ENCODE measurements at places on chromosomes 1 and 21. TPM values are rescaled to one million over a fixed set of nuclear protein-coding genes. Genes with fewer than 3 reads are reported as not detected.

DNA sequence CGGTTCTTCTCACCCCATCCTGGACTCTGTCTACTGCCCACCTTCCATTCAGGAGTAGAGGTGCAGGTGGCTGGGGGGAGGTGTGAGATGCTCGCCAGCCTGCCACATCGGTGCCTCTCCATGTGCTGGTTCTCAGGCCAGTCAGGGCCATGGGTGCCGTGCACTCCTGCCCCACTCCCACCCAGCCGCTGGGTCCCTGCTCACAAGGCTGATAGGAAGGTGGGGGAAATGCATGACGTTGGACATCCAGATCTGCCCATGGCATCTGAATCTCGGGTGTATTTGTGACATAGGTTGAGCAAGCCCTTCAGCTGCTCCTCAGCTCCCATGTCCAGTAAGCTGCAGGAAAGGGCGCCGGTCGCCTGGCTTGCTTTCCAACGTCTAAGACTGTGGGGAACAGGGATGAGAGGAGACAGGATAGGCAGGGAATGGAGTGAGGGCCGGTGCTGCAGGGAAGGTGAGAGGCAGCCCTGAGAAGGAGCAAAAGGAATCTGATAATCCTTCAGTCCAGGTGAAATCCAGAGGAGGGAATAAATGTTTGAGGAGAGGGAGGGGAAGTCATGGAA is 11.8 kb downstream of the S100A7A start:
- no peak for DNase-seq

Gene KMO
- not detected for total RNA-seq

GRCh38 chr21:46457801-46458314 is 833 bp upstream of the DIP2A start:
- peak; percentile 41 for DNase-seq

GRCh38 chr1:30413111-30413440 is 310.3 kb downstream of the MATN1 start:
- peak; percentile 14 for DNase-seq

Data from activated CD8-positive, alpha-beta T cell treated with anti-CD3 and anti-CD28 coated beads, Interleukin-2, amount 10 ng/mL, durations not matched to agents 7 days and 5 days (primary cell).